ENCODE measurements at places on chromosomes 4 and X.
A peak's percentile ranks its signal among the peaks of the same experiment; 100 is the strongest.

GRCh38 chr4:2800691-2801596, 8.1 kb downstream of the SH3BP2 start:
- DNase-seq: peak; percentile 78

- DNase-seq: no peak
Measured at GRCh38 chr4:76954489-76954888, 4.9 kb downstream of the SEPTIN11 start.

- DNase-seq: no peak
Measured at GRCh38 chr4:139898293-139898692, 232.7 kb downstream of the MGST2 start.

DNA sequence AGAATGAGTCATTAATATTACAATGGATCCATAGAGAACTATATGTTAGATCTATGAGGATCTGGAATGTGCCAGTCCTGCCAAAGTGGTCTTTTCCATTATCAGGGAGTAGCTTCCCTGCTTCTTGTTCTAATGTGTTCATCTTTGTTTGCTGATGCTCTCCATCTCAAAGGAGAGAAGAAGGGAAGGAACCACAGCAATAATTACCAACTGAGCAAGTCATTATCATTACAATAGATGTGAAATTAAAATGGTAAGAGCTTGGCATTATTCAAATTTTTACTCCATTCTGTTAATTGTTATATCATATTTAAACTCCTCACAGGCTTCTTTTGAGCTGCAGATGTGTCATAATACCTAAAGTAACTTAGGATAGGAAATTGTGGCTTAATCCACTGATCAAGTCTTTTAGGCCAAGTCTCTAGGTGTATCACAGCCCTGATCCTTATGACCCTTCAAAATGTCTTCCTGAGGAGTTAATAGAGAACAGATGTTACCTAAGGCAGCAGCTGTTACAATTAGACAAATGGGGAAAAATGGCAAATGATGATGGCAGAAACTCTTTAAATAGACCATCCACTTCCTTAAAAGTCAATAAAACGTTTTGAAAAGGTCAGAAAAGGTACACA, 1492.7 kb upstream of the IGFBP7 start:
- no peak for DNase-seq

DNA sequence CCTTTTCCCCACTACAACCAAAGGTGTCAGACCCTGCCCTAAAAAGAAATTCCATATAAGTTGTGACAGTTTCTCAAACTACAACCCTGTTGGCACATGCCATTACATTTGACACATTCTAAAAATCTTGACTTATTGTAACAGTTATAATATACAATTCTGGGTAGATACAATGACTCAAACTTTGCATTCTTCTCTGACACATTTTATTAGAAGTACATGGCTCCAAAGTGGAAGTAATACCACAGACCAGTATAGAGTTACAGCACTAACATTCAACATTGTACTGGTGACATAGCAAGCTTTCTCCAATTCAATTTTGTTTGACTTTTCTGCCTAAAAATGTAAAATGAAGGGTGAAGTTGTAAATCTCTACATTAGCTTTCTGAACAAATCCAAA, 196.6 kb upstream of the ETNPPL start:
- DNase-seq: no peak

DNA sequence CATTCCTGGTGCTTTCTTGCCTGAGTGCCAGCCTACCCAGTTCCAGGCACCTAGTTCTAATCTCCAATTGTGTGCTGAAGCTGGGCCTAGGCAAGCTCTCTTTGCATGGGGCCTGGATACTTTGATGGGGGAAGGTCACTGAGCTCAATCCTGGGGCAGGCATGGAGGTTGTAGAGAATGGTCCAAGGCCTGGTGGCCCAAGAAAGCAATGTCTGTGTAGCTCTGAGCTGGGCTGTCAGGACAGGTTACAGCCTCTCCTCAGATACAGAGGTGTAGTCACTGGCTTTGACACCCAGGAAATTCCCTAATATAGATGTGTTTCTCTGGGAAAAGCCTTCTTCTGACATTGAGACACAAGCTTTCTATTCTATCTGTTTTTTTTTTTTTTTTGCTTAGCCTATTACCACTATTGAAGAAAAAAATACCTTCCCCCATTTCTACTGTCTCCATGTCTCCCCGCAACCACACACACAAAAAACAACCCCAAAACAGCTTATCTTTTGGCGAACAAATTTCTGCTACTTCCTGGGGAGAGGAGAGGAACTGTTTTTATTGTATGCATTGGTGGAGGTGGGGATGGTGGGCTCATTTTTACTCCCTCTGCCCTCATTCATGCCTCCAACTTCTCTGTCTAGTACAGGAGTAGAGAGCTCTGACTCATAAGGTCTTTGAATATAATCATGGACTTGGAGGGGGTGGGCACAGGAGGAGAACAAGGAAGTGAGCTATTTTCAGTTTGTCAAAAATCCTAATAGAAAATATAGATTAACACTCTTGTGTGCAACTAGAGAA, 66.7 kb upstream of the DHX15 start:
- no peak for DNase-seq

DNA sequence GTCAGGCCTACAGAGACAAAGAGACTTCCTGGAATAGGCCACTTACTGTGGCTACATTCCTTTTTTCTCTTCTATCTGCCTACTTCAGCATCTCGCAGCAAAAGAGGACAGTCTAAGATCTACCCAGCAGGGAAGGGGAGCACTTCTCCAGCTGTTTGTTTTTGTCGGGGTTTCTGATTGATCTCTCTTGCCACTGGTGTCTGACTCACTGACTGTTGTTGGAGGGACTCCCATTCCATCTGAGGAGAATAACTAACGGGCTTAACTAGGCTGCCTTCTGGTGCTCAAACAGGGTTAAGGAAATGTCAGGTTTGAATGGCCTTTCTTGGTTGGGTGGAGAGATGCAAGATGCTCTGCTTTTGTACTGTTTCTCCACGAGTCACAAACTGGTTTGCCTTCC, 100.2 kb upstream of the TMEM164 start:
- DNase-seq: no peak

DNA sequence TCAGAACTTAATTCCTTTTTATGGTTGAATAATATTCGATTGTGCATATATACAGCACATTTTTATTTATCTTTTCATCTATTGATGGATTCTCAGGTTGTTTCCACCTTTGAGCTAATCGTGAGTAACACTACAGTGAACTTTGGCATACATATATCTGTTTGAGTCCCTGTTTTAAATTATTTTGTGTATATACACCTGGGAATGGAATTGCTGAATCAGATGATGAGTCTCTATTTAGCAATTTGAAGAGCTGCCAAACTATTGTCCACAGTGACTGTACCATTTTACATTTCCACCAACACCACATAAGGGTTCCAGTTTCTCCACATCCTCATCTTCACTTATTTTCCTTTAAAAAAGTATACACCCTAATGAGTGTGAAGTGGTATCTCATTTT, 166.2 kb upstream of the FGF13 start:
- DNase-seq: no peak

DNA sequence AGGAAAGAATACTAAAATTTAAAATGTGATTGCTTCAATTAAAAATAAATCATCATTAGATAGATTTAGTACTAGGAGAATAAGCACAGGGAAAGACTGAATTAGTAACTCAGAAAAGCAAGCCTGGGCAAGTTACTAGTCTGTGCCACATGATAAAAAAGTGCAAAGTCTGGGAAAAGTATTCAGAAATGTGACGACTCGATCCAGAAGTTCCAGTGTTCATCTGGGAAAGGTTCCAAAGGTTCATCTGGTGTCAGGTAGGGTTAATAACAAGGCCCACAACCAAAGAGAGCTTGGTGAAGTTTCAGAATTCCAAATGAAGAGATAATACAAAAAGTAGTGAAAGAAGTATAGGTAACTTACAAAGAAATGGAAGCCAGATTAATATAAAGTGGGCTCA, 78.3 kb upstream of the ARSJ start:
- DNase-seq: no peak

DNA sequence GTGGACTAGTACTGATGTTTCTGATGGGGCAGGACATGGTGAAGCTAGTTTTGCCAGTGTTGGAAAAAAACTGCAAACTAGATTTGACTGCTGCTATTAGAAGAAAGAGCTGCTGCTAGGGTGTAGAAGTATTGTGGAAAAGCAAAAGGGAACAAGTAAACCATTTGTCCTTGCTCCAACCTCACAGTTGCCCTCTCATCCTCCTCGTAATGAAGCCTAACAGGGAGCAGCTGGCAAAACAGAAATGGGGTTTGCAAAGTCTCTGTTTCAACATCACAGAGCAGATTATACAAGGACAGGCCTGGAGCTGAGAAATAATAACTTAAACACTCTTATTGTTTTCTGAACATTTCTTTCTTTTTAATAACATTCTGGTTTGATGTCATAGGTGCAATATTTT, 346.2 kb downstream of the MAGEB5 start:
- DNase-seq: peak; percentile 3

DNA sequence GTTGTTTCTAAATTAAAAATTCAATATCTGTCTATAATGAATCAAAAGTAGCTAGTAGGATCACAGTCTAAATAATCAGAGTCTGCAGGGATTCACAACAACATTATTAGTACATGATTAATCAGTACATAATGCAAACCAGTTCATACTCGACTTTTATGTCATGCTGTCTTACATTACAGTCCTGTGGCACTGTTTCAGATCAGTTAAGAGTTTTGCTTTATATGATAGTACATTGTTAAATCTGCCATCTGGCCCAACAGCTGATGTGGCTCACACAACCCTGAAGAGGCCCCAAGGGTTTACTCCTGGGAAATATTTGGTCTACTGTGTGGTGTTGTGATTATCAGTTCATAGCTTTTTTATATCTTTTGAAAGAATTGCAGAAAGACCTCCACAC, 247.1 kb upstream of the ETNPPL start:
- no peak for DNase-seq

- DNase-seq: no peak
Measured at GRCh38 chr4:80179637-80180161, 17.6 kb upstream of the PRDM8 start.

DNA sequence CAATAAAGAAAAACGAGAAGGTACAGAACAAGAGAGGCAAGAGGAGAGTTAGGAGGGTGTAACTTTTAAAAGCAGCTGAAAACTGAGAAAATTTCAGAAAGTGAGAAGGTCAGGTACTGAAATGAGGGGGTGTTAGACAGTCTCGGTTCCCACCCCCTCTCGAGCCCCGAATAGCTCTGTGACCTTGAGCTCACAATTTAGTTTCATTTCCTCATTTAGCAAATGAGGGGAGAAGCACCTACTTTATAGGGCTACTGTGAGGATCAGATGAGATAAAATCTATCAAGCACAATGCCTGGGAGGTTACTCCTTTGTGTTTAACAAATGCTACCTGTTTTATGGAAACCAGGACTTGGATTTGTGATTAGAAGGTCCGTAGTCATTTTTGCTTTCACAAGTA, 4.9 kb downstream of the UGT8 start:
- DNase-seq: no peak

- no peak for DNase-seq
Measured at GRCh38 chr4:118834070-118834469, 1.9 kb downstream of the SEC24D start.

GRCh38 chr4:182880387-182881356, 36.5 kb downstream of the DCTD start:
- peak; percentile 36 for DNase-seq

- DNase-seq: no peak
Measured at GRCh38 chr4:160819791-160820190, 1344.0 kb downstream of the FSTL5 start.

- no peak for DNase-seq
Measured at GRCh38 chr4:38656111-38656510, 7.9 kb upstream of the KLF3 start.

DNA sequence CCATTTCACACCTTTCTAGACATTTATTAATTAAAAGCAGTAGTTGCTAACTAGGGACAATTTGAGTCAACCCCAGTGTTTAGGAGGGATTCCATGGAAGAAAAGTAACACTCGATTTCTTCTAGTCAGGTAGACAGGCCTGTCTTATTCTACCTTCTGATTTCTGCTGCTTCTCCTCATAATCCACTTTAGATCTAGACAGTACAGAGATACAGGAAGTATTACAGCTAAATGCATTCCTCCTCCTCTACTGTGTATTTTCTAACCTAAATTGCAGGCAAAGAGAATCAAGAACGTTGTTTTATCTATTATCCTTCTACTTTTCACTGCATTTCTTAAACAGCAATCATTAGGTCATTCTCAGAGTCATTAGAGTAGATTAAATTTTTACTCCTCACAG, 52.6 kb downstream of the LPAR4 start:
- DNase-seq: no peak

DNA sequence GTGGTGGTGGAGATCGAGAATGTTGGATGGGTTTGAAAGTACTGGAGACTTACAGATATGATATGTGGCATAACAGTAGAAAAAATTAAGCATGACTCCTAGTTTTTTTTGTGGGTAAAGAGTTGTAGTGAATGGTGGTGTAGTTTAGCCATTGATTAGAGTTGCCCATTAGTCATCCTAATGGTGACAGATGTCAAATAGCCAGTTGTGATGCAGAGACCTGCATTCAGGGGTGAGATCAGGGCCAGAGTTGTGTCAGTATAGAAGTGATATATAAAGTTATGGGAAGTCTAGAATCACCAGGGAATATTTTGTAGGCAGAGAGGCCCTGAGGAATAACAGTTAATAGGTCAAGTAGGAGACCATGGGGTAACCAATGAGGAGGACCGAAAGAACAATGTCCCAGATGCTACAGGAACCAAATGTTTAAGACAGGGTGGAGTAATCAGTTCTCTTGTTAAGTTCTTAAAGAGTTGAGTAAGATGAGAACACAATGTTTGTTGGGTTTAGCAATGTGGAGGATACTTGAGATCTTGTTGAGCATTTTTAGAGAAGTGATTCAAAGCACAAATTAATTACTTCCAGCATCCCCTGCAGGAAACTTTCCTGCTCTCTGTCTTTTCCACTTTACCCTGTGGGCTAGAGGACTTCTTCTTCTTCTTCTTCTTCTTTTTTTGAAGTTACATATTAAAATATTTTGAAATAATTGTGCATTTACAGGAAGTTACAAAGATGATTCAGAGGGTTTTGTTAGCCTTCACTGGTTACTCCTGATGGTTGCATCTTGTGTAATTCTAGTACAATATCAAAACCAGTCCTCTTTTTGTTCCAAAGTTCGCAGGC, 13.3 kb downstream of the SGMS2 start:
- no peak for DNase-seq

GRCh38 chr4:38077791-38078489, 117.7 kb downstream of the PTTG2 start:
- no peak for DNase-seq

- DNase-seq: no peak
Measured at GRCh38 chrX:14003028-14003427, 26.7 kb downstream of the GEMIN8 start.

GRCh38 chr4:24846716-24847115, 51.3 kb downstream of the SOD3 start:
- no peak for DNase-seq

GRCh38 chr4:68373513-68373912, 23.6 kb upstream of the YTHDC1 start:
- DNase-seq: peak; percentile 84

GRCh38 chr4:86967798-86968197, 33.0 kb downstream of the AFF1 start:
- DNase-seq: no peak

GRCh38 chrX:9127986-9128385, 94.1 kb upstream of the FAM9B start:
- DNase-seq: peak; percentile 8

GRCh38 chrX:11541510-11541909, 124.2 kb downstream of the ARHGAP6 start:
- DNase-seq: no peak

- no peak for DNase-seq
Measured at GRCh38 chrX:84133023-84133422, 55.0 kb downstream of the RPS6KA6 start.

Measured in pons (tissue), 1 donor.